Hippocampal formation (tissue), 2 donors: ENCODE measurements at places on chromosomes 3 and 15.
A peak's percentile ranks its signal among the peaks of the same experiment; 100 is the strongest.

DNA sequence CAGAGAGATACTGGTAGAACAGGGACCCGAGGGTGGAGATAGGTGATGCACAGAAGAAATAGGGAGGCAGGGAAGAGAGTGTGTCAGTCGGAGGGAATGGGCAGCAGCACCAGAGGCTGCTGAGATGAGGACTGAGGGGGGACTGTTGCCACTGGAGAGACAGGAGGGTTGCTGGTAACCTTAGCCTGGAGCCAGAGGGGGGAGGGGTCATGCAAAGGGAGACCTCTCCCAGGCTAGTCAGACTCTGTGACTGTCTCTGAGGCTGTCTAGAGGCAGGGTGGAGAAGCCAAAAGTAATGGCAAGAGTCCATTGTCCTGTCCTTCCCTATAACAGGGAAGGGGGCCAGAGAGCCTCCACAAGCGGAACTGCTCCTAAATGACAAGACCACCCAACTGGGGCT, 2.1 kb upstream of the DLEC1 start:
- DNase-seq = no peak

DNA sequence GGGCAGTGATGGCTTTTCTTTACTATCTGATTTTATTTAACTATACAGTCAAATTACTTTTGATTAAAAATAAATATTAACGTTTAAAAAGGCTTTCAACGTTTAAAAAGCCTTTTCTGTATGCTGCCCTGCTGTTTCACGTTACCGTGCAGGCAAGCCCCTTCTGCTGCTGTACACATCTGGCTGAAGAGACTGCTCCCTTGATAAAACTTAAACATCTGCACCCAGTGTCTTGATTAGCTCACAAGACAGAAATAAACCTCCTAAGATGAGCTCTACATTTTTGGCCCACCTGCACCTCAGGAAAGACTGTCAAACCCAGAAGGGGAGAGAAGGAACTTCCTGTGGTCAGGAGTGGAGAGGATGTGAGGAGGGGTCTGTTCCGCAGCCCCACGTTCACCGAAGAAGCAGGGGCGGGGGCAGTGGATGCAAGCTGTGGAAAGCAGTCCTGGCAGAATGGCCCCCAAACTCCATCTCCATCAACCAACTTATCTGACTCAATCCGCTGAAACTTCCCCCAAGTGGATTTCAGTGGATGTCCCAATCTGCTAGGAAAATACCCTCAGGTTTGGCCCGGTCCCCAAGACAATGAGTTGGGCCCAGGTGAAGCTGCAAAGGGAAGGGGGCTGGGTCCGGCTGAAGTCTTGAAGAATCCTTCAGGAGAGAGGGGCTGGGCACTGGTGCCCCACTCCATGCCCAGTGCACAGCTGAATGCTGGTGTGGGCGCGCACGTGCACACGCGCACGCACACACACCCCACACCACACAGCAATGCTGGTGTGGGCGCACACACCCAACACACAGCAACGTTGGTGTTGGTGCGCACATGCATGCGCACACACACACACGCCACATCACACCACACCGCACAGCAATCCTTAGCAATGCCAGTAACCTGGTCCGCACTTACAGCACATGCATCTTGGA, 88.6 kb downstream of the LRIG1 start:
- no peak for DNase-seq

DNA sequence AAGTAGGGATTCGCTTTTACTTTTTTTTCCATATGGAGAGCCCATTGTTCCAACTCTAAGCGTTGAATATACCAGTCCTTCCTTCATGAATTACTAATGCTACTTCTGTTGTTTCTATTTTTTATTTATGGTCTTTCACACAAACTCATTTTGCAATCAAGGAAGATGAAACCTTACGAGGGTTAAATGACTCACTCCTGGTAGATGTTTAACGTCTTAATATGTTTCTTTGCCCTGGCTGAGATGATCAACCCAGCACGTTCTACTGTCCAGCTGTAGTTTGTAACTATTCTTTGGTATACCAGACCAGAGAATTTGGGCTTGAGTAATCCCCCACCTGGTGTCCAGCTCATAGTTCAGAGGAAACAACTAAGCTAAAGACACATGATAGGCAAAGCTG, 23.1 kb downstream of the CDCP1 start:
- no peak for DNase-seq

GRCh38 chr3:161474139-161474538, 22.5 kb upstream of the OTOL1 start:
- DNase-seq = no peak

- no peak for DNase-seq
These were observed 51.9 kb downstream of the ARRDC4 start for GRCh38 chr15:98012354-98012753.

GRCh38 chr3:127595303-127595702, 2.9 kb upstream of the MCM2 start:
- no peak for DNase-seq

DNA sequence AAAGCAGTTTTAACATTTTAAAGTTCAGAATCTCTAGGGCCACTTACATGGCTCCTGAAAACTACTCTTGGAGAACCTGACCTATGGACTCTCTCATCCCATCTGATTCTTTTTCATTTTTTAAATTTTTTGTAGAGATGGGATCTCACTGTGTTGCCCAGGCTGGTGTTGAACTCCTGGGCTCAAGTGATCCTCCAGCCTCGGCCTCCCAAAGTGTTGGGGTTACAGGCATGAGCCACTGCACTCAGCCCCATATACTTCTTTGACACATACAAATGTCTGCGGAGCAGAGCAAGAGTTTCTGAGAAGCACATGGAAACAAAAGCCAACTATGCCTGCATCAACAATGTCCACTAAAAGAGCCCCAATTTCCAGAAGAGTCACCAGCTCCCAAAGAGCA, 189.8 kb downstream of the FOXP1 start:
- DNase-seq = no peak

- DNase-seq = no peak
These were observed 57.3 kb upstream of the UBE2Q2 start for GRCh38 chr15:75785771-75786574.

DNA sequence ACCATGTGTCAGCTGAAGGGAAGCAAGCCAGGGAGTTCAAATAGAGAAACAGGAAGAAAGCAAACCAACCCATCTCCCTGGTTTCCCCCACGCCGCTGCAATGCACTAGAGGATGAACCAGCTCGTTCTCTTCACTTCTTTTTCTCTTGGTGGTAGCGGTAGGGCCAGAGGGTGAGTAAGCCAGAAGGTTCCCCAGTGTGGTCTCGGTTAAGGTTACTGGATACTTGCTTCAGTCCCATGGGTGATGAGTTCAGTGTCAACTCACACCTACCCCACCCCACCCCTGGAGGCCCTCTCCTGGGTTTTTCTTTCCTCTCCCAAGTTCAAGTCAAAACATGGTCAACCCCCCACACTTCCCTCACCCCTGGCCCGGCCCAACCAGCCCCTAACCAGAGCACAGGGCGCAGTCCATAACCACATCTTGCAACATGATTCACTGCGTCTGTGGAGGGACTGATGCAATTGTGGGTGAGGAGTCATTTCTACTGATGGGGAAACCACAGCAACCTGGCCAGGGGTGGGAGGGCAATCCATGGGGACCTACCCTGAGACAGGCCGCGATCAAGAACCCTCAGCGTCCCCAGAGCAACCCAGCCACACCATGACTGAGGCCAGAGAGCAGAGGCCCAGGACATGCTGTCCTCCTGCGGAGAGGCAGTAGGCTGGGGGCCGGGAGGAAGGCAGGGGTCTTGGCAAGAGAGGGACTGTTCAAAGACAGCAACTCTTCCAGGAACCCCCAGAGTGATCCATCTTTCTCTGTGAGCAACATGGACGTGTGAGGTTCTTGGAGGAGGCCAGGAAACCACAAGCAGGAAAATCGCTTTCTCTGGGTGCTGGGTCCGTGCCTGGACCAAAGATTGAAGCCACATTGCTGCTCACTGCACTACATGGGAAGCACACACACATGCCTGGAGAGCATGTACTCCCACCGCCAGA, 276.6 kb downstream of the UACA start:
- DNase-seq = peak; percentile 35

DNA sequence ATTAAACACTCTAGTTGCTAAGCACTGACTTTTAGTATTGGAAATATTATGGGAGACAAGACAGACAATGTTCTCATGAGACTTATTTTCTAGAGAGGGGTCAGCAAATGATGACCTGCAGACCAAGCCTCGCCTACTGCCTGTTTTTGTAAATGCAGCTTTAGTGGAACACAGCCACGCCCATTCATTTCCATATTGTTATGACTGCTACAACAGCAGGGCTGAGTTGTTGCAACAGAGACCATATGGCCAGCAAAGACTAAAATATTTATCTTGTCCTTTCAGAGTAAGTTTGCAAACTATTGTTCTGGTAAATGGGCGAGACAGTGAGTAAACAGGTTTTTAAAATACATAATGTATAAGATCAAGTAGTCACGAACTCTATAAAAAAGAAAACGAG, 570.2 kb downstream of the NTRK3 start:
- no peak for DNase-seq

- peak; percentile 6 for DNase-seq
These were observed 88.7 kb downstream of the GABRG3 start for GRCh38 chr15:27059610-27060202.

- DNase-seq = no peak
These were observed 84.5 kb upstream of the STT3B start for GRCh38 chr3:31448035-31448881.

GRCh38 chr15:56869573-56869972, 48.9 kb upstream of the TCF12 start:
- peak; percentile 43 for DNase-seq

DNA sequence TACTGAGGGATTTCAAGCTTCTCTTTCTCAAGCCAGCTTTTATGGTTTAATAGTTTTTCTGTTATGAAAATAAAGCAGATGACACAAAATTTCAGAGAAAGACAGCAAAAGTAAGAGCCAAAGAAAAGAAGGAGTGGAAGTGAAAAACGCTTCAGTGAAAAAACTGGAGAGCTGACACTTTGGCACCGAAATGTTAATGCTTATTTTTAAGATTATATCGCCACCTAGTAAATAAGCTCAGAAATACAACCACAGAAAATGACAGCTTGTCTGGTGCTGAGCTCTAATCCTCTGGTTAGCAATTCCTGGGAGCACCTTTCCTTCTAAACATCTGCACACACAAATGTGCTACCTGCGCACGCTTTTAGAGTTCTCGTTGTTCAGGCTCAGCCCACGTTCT, 101.6 kb downstream of the ZPLD1 start:
- peak; percentile 64 for DNase-seq

DNA sequence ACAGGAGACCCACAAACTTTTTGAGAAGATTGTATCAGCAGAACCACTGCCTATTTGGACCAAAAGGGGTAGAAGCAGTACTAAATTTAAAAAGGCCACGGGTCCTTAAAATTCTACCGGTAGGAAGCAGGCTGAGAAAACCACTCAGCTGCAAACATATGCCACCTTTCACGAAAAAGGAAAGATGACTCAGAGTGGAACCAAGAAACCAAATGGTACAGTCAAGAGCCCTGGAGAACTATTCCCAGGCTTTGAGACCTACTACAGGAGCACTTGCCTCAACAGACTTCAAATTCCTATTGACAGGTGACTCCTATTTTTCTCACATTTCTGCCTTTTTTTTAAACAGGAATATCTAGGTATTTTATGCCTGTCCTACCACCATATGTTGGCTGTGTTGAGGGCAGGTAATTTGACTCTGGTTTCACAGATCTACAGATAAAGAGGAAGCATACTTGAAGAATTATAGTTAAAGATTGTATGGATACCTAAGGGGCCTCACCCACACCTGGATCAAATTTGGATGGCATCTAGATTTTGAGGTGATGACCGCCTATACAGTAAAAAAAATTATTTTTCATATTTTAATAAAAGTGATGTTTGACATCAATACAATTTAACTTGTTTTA, 10.1 kb downstream of the GOLIM4 start:
- DNase-seq = no peak

GRCh38 chr3:67534594-67534993, 119.8 kb downstream of the SUCLG2 start:
- DNase-seq = no peak

DNA sequence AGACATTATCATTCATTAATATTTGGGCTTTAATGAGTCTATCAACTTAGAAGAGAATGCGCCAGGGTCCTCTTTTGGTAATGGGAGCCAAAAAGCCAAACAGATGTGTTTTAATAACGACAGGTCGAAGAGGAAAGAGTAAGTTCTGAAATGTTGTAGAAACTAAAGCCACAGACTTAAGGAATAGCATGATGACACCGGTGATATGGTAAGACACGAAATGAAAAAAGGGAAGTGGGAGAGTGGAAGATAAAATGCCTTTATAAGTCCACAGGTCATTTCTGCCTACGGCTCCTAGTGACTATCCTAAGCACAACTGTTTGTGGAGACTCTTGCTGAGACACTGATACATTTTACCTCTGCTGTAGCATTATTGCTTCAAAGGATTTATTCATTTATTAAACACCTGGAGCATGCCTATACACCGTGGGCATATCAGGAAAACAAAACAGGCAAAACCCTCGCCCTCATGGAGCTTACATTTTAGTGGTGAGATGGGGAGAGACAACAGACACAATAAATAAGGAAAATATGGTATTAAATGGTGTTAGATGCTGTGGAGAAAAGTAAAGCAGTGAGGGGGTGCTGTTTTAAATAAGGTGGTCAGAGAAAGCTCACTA, 11.7 kb upstream of the CD47 start:
- no peak for DNase-seq

- no peak for DNase-seq
These were observed 40.0 kb upstream of the ATP10A start for GRCh38 chr15:25903024-25903581.

DNA sequence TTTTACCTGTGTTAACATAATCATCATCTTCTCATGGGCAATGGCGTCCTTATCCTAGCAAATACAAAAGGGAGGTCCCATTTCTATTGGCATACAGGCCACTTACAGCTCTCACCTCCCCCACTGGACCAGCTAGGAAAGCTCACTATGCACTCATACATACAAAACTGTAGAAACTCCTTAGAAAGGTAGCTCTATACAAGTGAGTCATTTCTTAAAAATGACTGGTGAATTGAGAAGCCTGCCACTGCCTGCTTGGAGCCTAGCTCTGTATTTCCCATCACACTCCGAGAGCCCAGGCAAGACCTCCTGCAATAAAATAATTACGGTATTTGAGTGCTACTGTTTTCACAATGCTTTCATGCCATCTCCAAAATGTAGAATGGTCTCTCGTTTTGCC, 321.8 kb downstream of the ULK4 start:
- no peak for DNase-seq

- DNase-seq = no peak
These were observed 13.6 kb upstream of the AHSG start for GRCh38 chr3:186599142-186599784.
